Activated naive CD8-positive, alpha-beta T cell treated with anti-CD3 and anti-CD28 coated beads, Interleukin-2, amount 50 U/mL, for 24 hours (primary cell): ENCODE measurements at places on chromosomes 6 and 20.

DNA sequence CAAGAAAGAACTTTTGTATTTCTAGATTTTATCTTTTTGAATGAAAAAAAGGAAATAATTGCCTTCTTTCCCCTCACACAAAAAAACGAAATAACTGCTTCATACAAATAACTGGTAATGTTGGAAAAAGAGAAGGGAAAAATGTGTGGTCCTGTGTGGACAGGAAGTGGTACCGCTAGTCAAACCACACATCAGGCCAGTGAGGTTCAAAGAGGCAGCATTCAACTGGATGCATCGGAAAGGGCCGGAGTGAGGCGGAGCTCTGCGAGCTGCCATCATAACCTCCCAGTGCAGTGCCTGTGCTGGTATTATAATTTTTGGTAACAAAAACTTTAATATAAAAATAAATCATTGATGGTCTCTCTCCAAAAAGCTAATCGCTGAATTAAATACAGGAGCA lies 111.2 kb downstream of the IRF4 start:
- DNase-seq = no peak

DNA sequence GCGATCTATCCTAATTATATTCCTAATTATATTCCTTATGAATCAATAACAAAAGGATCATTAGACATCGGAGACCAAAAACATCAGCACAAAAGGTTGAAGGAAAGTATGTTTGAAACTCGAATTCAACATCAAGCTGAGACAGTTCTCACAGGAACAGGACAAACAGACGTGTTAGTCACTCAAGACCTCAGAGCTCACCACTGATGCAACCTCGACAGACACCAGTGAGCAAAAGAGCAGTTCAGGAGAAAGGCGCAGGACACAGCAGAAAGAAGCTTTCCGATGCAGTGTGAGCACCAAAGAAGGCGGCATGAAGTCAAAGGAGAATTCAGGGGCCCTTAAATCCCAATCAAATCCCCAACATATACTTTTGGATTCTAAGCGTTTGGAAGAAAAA lies 6.3 kb upstream of the RAMACL start:
- no peak for DNase-seq

DNA sequence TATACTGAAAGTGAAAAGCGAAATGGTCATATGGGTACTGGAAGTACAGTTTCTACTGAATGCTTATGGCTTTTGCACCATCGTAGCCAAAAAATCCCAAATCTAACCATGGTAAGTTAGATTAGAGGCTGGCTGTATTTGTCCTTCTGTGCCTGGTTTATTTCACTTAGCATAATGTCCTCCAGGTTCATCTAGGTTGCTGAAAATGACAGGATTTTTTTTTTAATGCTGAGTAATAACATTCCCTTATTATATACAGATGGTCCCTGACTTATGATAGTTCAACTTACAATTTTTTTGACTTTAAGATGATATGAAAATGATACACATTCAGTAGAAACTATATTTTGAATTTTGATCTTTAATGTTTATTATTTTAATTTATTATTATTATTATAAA lies 7.6 kb downstream of the MYCT1 start:
- DNase-seq = no peak

DNA sequence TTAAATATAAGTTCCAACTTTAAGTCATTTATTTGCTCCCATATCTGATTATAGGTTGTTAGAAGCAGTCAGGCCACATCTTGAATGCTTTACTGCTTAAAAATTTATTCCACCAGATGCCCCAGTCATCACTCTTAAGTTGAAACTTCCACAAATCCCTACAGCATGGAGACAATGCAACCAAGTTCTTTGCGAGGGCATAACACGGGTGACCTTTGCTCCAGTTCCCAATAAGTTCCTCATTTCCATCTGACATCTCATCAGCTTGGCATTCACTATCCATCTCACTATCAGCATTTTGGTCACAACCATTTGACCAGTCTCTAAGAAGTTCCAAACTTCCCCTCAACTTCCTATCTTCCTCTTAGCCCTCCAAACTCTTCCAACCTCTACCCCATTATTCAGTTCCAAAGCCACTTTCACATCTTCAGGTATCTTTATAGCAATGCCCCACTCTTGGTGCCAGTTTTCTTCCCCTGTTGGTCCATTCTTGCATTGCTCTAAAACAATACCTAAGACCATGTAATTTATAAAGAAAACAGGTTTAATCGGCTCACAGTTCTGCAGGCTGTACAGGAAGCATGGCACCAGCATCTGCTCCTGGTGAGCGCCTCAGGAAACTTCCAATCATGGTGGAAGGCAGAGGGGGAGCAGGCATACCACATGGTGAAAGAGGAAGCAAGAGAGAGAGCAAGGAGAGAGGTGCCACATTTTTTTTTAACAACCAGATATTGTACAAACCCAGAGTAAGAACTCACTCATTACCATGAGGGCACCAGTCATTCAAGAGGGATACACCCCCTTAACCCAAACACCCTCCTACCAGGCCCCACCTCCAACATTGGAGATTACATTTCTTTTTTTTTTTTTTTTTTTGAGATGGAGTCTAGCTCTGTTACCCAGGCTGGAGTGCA lies 15.9 kb upstream of the ITPR3 start:
- no peak for DNase-seq

DNA sequence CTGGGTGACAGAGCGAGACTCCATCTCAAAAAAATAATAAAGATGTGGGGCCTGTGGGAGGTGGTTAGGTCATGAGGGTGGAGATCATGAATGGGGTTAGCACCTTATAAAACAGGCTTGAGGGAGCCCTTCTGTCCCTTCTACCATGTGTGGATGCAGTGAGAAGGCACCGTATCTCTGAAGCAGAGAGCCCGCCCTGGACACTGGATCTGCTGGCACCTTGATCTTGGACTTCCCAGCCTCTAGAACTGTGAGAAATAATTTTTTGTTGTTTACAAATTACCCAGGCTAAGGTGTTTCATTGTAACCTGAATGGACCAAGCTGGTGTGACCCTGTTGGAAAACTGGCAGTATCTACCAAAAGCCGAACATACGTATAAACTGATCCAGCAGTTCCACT lies 15.7 kb upstream of the PANK2 start:
- DNase-seq = no peak

- no peak for DNase-seq
Observed at GRCh38 chr20:63202021-63202420, 13.9 kb downstream of the YTHDF1 start.

GRCh38 chr6:73739096-73739495 lies 43.1 kb downstream of the CD109 start:
- DNase-seq = no peak

DNA sequence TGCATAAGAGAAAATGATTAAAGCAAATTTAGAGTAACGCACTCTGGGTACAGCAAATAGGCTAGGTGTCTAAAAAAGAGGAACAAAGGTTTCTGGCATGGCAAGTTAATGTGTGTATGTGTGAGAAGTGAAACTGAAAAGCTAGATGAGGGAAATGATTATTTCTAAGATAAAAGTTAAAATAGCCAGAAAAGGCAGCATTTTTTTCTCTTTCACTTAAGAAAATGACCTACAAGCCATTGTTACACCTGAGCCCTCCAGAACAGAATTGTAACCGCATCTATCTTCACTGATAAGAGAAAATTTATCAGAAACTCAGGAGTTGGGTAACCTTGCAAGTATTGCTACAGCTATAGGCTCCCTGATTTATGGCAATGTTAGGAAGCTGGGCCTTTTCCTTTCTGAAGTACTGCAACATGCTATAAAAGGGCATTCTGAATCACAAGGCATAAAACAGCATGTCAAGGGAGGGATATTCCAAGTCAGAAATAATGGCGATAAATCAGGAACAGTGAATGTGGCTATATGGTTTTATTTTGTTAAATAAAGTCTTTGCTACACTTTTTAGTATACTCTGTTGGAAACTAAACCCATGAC lies 395.3 kb downstream of the TBC1D32 start:
- no peak for DNase-seq

DNA sequence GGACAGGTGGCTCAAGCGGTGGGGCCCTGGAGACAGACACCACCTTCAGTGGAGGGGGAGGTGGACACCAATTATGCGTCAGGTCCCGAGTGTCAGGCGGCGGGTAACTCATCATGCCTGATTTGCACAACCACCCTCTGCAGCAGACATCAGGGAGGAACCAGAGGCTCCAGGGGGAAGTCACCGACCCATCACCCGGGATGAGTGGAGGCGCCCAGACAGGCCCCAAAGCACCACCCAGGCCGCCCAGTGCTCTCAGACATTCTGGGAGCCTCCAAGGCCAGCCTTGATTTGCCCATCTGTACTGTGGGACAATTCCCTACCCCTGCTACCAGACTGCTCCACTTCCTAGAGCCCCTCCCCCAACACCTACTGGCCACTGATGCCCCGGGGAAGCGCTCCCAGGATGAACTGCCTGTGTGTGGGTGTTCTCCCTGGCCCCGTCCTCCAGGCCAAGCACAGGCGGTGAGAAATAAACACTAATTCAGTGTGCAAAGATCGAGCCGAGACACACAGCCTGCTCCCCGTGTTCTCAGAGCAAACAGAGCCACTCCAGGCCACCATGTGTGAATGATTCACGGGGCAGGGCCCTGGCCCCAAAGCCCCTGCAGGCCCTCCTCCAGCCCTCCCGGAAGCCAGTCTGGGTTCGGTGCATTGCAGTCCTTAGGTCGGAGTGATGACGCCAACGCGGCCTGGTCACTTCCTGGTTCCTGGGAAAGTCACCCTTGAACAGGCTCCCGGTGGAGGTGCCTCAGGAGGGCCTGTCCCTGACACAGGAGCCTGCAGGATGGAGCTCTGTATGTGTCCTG lies 107.2 kb downstream of the ASXL1 start:
- DNase-seq = no peak

DNA sequence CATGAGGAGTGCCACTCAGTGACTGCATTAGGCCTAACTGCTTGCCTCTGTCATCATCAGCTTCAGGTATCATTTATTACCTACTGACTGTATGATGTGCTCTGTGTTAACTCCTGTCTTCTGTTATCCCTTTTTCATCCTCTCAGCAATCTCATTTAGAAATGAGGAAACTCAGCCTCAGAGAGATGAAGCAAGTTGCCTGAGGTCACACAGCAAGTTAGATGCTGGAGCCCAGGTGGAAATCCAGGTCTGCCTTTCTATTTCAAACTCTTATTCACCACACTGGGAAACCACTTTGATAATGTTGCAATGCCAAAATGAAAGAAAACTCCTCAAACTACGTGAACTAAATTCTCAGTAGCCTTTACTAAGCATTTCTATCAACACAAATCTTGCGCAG lies 1.3 kb downstream of the FERMT1 start:
- DNase-seq = no peak

DNA sequence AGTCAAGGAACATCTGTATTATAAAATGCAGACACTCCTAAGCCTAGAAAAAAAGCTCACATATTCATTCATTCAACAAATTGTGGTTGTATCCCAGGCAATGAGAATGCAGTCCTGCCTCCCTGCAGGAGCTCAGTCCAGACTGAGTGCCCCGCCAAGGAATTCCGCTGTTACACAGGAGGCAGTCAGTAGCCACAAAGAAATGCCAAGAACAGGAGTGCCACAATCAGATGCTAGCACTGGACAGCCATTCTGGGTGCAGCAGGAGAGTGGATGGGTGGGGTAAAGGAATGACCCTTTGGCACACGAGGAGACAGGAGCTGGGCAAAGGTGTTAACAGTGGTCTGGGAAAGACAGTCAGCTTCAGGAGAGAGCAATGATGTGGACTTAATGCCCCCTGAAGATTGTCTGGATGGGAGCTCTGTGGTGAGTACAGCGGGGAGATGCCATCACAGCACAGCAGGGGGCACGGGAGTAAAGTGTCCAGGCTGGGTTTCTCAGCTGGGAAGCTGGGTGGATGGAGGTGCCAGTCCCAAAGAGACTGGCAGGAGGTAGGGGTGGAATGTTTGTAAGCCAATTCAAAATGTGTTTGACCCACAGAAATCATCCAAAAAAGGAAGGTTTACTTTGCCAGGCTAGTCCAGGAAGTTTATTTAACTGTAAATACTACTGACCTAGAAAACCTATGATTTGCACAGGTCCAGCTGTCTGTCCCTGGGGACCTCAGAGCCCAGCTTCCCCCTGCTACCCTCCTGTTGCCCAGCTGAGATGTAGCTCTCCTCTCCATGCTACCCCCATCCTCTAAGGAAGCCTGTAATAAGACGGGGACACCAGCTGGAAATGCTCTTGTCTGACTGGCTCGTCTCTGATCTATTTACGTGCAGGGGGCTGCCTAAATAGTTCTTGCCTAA lies 84.1 kb downstream of the SLC23A2 start:
- DNase-seq = no peak

GRCh38 chr6:79649016-79649415 lies 17.9 kb downstream of the SH3BGRL2 start:
- DNase-seq = no peak

GRCh38 chr20:11546939-11547338 lies 370.8 kb upstream of the BTBD3 start:
- no peak for DNase-seq

DNA sequence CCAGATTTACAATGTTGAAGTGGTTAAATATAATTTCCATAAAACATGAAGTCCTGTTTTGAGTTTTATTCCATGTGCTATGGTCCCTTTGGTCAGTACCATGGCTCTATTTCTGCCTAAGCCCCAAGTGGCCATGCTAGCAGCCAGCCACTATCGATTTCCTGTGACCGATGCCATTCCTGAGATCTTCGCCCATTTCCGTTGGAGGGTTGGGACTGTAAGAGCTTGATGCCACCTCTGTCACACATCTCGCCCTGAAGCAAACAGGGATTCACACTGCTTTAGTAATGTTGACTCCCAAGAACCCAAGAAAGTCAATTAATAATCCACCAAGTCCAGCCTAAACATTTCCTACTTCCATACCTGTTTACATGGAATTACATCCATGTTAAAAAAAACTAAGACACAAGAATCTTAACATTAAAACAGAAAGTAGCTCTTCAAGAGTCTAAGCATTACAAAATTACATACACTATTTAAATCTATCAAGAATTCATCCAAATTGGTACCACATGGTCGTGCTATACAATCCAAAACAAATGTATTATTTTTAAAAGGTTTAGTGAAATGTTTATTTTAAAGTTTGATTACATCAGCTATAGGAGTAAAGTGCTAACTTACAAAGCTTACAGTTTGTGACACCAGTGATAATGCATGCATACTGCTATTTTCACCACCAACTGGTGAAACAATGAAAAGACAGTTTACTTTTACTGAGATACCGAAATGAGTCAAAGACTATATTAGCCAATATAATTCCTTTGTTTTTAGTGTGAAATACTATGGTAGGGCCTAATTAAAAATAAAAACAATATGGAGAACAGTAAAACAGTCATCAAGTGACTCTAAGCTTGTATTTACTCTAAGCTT lies 2.5 kb downstream of the RBM39 start:
- no peak for DNase-seq

GRCh38 chr6:2171728-2172127 lies 73.7 kb downstream of the GMDS start:
- DNase-seq = no peak

DNA sequence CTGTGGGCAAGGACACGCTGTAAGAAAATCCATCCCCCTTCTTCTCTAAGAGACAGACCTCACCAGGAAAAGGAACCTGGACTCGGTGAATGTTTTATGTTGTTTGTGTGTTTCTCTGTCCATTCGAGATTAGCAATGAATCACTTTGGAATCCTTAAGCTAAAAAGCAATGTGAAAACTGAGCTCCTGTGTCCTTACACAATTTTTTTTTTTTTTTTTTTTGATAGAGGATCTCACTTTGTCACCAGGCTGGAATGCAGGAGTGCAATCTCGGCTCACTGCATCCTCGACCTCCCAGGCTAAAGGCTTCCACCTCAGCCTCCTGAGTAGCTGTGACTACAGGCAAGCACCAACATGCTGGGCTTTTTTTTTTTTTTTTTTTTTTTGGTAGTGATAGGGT lies 32.1 kb downstream of the BFSP1 start:
- DNase-seq = no peak

- no peak for DNase-seq
Observed at GRCh38 chr6:45447716-45448115, 70.0 kb upstream of the SUPT3H start.
